ENCODE measurements at places on chromosomes 6 and 20. TPM values are rescaled to one million over a fixed set of nuclear protein-coding genes. Genes with fewer than 3 reads are reported as not detected.

- DNase-seq = no peak
These were observed 12.6 kb upstream of the SFT2D1 start for GRCh38 chr6:166354965-166355364.

- no peak for DNase-seq
These were observed 27.5 kb downstream of the TOX2 start for GRCh38 chr20:43942201-43942590.

DNA sequence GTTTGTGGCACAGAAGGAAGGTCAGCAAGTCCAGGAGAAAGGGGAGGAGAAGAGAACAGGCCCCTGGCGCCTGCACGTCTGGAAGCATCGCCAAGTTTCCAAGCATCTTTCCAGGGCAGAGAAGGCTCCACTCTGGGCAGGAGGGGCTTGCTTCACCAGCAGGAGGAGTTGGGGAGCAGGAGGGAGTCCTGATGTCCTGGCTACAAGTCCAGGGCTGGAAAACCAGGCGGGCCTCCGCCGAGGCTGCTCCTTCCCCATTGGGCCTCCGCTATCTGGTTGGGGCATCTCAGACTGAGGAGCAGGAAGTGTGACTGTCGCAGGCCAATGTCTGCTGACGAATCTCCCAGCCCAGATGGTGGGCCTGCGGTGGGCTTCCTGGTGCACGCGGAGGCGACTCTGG lies 421.9 kb downstream of the PREX1 start:
- DNase-seq = no peak

DNA sequence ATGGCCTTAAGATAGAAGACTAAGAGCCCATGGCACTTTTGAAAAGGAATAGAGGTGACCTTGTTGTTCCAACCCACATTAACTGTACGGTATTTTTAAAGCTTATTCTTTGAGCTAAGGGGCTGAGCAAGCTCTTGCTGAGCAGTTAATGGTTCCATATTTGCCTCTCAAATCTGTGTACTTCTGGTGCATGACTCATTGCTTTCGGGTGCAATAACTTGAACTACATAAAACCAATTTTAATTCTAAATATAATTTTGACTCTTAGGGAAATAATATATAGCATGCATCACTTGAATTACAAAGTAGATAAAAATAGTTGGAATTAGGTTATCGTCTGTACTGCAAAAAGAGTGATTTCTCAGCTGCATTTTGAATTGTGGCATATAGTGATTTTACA lies 348.1 kb upstream of the CITED2 start:
- DNase-seq = no peak

MUC21 gene
- not detected for total RNA-seq

DNA sequence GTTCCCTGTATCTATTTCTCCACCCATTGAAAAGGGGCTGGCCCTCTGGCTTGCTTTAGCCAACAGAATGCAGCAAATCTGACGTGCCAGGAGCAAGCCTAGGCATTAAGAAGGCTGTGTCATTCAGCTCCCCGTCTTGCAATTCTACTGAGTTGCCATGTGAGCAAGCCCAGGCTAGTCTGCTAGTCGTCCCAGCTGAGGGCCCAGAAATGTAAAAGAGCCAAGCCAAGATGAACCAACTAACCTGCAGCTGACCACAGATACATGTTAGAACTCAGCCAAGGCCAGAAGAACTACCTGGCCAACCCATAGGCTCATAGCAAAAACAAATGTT lies 30.1 kb downstream of the PREP start:
- no peak for DNase-seq

GRCh38 chr6:811191-811590 lies 118.3 kb upstream of the EXOC2 start:
- DNase-seq = no peak

- no peak for DNase-seq
These were observed 5.8 kb downstream of the CGA start for GRCh38 chr6:87089135-87089534.

GRCh38 chr20:49248879-49249665 lies 28.8 kb downstream of the ZNFX1 start:
- DNase-seq = no peak

DNA sequence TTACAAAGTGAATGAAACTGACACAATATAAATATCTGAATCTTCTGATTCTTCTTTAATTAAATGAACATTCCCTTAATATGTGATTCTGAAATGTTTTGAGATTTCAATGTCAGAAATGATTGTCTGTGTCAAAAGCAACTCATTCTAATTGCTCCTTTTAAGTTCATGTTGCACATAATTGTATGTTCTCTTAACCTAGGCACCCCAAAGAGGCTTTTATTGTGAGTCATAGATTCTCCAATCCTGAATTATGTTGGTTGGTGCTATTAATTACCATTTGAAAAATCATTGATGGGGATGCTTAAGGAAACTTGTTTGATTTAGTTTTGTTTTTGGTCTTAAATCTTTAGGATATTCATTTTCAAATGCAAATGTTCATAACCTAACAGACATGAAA lies 829.7 kb upstream of the CITED2 start:
- no peak for DNase-seq

CDSN gene
- not detected for total RNA-seq

GRCh38 chr20:8664778-8665177 lies 404.1 kb upstream of the PLCB4 start:
- no peak for DNase-seq

DNA sequence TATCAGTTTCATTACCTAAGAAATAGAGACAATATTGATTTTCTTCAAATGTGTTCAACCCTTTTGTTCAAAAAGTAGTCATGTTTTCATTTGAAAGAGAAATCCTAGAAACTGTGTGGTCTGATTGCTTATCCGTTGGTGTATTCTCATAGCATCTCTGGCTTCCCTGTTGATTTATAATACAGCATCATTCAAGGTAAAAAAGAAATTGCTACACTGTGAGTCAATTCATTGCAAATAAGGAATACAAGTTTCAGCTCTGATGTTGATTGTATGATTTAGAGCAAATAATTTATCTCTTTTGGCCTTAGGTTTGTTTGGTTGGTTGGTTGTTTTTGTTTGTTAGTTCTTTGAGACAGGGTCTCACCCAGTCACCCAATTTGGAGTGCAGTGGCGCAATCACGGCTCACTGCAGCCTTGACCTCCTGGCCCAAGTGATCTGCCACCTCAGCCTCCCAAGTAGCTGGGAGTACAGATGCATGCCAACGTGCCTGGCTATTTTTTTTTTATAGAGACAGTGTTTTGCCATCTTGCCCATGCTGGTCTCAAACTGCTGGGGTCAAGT lies 185.5 kb upstream of the TNFAIP3 start:
- DNase-seq = no peak
